ENCODE measurements at places on chromosomes 2 and 18.

DNA sequence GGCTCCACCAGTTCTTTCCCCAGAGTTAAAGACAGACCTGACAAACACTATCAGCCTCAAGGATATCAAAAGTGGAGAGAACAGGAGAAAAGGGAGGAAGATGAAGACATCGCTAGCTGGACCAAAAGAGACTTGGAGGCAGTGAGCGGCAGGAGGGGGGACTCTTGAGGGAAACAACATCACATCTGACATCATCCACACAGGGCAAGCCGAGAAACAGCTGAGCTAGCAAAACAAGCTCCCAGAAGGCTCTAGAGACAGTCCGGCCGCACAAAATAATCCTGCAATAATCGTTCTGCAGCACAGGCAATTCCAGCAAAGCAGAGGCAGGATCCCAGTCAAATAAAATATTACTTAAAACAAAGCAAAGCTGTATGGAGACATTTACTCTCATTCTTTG lies 239.8 kb downstream of the EN1 start:
- H3K27me3 ChIP-seq: no peaks in the 10 kb centered on the region
- DNase-seq: no peak
- no peaks in the 10 kb centered on the region for H3K36me3 ChIP-seq
- no peak overlapping the region for H3K4me3 ChIP-seq

DNA sequence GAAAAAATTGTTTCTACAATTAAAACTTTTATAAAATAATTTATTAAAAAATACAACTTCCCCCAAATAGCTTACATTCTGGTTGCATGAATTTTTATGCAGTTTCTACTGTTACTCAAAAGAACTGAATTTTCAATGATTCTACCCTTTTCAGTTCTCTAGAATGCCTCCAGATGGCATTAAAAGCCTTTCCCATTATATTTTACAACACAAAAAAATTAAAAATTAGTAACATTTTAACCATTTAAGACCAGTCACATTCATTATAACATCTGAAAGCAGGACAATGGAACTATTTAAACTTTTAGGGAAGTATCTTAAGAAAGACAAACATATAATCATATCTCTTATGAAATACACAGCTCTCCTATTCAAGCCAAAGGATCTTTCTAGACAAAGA lies 236.0 kb upstream of the REV1 start:
- H3K27ac ChIP-seq: no peak overlapping the region
- H3K36me3 ChIP-seq: no peaks in the 10 kb centered on the region
- H3K27me3 ChIP-seq: no peaks in the 10 kb centered on the region
- H3K4me1 ChIP-seq: no peaks in the 10 kb centered on the region

GRCh38 chr2:174761837-174762236 lies 2.4 kb downstream of the CHRNA1 start:
- peaks cover 38% of the 10 kb centered on the region for H3K4me1 ChIP-seq
- H3K36me3 ChIP-seq: no peaks in the 10 kb centered on the region
- H3K27ac ChIP-seq: peak overlapping the region; percentile 38
- H3K4me3 ChIP-seq: no peak overlapping the region
- no peaks in the 10 kb centered on the region for H3K27me3 ChIP-seq
- peak; percentile 34 for DNase-seq

- H3K27me3 ChIP-seq: no peaks in the 10 kb centered on the region
- H3K27ac ChIP-seq: no peak overlapping the region
- no peak overlapping the region for H3K4me3 ChIP-seq
- H3K4me1 ChIP-seq: peaks cover 4% of the 10 kb centered on the region
- peaks cover 2% of the 10 kb centered on the region for H3K36me3 ChIP-seq
Measured at GRCh38 chr2:37090019-37090477, 5.7 kb downstream of the GPATCH11 start.

Measured in fibroblast of lung (primary cell).